ENCODE measurements at places on chromosomes 13 and 19.
A peak's percentile ranks its signal among the peaks of the same experiment; 100 is the strongest.

DNA sequence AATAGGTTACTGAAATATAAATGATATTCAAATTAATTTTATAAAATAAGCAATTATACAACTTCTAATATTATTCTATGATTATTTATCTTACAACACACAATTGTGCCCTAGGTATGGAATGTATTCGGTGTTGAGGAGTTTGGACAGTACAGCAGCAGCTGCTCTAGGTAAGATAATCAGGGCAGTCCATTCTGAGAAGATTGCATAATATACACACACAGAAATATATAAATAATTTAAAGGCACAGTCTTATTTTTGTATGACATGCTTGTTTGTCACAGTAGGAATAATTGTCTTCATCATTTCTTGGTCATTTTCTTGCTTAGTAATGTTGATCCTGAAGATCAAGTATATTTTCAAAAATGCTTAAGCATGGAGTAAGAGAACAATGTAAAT is 849.4 kb upstream of the MIR17HG start:
- DNase-seq: no peak

DNA sequence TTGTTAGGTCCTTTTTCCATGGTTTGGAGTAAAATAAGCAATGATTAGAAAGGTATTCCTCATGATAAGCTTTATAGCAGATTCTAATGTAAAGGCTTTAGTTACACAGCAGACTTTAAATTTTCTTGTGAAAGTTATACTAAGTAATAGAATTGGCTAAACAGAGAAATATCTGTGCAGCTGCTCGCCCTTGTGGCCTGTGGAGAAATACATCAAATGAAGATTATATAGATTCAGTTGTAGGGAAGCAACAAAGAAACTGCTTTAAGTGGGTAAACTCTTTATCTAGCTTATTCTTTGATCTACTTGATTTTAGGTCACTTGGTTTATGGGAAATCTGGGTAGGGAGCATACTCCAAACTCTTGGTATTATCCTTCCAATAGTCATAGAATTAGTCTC is 1269.7 kb upstream of the SPRY2 start:
- DNase-seq: no peak

DNA sequence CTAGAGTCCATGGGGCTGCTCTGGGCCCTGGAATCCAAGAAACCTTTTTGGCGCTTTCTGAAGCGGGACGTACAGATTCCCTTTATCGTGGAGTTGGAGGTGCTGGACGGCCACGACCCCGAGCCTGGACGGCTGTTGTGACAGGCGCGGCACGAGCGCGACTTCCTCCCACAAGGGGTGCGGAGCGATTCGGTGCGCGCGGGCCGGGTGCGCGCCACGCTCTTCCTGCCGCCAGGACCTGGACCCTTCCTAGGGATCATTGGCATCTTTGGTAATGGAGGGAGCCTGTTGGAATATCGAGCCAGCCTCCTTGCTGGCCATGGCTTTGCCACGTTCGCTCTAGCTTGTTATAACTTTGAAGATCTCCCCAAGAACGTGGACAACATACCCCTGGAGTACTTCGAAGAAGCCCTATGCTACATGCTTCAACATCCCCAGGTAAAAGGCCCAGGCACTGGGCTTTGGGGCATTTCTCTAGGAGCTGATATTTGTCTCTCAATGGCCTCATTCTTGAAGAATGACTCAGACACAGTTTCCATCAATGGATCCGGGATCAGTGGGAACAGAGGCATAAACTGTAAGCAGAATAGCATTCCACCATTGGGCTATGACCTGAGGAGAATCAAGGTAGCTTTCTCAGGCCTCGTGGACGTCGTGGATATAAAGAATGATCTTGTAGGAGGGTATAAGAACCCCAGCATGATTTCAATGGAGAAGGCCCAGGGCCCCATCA is 3.5 kb upstream of the ZFP82 start:
- no peak for DNase-seq

GRCh38 chr19:375395-376110 is 31.0 kb upstream of the MIER2 start:
- DNase-seq: no peak

DNA sequence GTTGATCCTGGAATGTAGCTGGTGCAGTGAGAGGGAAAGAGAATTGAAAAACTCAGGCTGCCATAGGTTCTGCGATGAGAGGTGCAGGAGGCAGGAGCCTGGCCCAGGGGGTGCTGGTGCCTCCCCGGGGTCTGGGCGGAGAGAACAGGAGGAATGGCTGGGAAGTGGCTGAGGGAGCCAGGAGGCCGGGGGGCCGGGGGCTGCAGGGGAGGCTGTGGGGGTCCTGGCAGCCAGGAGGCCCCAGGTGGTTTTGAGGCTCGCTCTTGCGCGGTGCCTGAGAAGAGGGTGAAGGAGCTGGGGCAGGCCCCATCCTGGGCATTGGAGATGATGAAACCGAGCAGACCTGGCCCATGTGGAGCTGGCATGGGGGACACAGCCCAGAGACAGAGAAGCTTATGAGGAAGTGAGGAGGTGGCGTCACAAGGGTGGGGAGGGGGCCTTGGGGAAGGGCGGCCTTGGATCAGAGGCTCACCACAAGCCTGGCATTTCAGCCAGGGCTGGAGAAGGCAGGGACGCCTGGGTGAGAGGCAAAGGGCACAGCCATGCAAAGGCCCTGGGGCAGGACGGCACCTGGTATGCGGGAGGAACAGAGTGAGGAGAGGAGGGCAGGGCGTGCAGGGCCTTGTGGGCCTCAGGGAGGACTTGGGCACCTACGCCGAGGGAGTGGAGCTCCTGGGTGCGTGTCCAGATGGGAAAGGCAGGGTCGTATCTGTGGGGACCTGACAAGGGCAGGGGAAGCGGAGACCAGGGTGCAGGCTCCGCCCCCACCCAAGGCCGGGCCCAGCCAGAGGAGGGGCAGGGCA is 1.3 kb upstream of the TEKTIP1 start:
- no peak for DNase-seq

DNA sequence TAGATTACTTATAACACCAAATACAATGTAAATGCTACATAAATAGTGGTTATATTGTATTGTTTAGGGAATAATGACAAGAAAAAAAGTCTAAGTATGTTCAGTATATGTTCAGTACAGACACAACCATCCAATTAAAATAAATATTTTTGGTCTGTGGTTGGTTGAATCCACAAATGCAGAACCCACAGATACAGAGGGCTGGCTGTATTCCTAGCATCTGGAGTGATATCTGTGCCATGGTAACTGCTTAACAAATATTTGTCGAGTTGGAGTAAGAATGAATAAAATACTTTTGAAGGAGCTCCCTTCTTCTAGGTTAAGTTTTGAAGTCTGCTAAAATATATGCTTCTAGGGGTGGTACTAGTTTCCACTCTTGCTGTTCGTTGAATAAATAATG is 241.0 kb downstream of the KLF5 start:
- DNase-seq: no peak

DNA sequence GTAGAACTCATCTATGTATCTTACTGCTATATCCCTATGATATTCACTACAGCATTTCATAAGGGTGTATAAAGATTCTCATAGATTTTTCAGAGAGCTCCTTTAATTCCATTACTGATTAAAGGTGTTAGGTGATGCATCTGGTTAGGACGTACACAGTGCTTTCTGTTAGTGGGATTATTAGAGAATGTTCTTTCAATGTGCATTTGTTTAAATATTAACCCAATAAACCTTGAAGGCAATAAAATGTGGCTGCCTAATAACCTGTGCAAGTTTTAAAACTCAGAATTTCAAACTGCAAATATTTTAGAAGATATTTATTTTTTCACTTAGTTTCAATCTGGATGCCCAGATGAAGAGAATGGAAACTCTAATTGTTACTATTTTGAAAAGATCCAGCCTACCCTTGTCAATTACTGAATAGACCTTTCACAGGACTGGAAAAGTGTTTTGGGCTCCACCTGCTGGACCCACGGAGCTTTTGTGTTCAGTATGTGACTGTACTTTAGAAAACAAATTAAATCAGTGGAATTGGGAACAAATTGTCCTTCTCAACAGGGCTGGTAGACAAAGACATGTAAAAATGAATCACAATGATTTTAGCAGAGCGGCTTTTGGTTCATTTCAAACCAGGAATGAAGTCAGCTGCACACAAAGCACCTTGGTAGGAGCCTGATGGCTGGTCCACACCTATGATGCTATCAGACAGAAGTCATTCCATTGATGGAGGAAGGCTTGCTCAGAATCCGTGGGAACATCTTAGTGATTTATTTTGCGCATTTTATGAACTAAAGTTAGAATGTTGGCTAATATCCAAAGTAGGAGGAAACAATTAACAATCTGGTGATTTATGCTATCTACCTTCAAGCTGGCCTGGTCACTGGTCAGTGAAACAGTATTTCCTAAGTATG is 89.4 kb upstream of the RAP2A start:
- DNase-seq: peak; percentile 63

- no peak for DNase-seq
Observed at GRCh38 chr13:110129076-110129475, 177.9 kb downstream of the COL4A1 start.

DNA sequence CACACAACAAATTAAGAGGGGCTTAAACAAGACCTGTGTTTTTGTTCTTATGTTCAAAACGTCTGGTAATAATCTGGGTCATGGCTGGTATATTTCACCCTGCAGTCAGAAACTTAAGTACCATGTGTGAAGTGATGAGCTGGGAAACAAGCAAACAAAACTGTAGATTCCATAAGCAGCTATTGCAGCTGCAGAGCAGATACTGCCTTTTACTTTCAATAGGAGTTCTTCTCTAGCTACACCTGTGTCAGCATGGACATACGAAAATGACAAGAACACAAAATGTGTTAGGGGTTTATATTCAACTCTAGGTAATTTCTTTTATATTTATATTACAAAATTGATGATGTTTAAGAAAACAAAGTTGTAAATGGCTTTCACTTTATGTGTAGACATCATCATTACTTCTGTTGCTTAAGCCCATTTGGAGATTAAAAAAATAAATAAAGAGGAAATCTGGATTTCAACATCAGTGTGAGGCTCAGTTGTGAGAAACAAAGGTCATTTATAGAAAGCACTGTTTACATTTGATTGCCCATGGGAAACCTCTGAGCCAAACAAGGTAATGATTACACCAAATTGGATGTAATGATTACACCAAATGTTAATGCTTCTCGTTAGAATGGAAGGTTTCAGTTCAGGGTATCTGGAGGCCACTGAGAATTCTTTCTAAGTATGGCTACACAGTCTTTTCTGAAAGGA is 451.0 kb upstream of the SLC10A2 start:
- DNase-seq: no peak

DNA sequence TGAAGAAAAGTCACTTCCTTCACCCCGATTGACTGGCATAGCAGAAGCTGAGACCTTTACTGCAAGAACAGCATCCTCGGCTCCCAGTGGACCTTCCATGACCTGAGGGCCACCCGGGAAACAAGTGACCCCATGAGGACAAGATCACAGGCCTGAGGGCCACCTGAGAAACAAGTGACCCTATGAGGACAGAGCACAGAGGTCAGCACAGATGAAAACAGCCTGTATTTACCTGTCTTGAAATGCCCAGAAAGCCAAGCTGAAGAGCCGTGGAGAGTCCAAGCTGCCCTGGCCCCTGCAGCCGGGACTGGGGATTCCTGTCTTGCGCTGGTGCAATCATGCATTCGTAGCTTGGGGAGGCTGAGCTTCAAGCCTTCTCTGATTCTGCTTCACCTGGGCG is 114.2 kb upstream of the SPACA7 start:
- DNase-seq: no peak

DNA sequence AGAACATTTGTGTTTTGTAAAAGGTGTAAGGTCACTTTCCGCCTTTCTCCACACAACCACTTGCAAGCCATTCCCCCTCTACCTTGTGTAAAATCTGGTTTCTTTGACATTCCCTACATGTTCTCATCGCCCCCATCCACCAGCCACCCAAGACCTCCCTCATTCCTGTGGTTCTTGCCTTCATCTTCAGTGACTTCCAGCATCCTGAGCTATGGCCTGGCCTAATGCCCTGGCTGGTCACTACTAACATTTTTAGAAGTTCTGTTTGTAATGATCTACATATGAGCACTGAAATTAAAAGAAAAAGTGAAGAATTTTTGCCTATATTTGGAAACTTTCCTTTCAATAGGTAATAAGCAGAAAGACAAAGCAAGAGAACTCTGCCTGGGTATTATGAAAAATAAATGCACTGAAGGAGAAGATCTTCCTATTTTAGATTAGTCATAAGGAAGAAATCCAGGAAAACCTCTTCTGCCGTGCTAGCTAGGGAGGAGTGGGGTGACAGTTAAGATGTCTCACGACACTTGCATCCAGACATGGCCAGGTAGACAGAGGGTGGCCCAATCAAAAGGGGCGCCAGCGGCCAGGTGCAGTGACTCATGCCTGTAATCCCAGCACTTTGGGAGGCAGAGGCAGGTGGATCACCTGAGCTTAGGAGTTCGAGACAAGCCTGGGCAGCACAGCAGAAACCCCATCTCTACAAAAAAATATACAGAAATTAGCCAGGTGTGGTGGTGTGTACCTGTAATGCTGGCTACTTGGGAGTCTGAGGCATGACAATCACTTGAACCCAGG is 28.1 kb upstream of the MPHOSPH8 start:
- DNase-seq: no peak
